ENCODE measurements at places on chromosomes 5 and 9.

- DNase-seq, result no peak
Measured at GRCh38 chr5:100903039-100903887, at the start of gene ST8SIA4. TSS of gene ST8SIA4 (minus strand) at chr5:100903282. CDS start at chr5:100902955, 327 bp downstream.

DNA sequence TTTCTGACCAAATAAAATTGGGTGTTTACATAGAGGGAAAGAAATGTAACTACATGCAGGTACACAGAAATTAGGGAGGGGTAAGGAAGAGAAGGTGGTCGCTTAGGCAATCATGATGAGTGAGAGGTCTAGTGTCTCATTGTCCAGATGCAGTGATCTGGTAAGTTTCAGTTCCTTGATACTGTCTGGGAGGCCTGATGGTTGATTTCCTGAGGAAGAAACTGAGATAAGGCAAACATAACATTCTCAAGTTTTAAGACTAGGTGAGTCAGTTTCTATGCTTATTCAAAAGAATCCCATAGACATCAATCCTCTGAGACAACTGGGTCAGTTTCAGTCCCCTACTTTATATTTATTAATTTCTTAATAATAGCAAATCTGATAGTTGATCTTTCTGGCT lies 843.3 kb upstream of the CDH10 start:
- no peak for DNase-seq

DNA sequence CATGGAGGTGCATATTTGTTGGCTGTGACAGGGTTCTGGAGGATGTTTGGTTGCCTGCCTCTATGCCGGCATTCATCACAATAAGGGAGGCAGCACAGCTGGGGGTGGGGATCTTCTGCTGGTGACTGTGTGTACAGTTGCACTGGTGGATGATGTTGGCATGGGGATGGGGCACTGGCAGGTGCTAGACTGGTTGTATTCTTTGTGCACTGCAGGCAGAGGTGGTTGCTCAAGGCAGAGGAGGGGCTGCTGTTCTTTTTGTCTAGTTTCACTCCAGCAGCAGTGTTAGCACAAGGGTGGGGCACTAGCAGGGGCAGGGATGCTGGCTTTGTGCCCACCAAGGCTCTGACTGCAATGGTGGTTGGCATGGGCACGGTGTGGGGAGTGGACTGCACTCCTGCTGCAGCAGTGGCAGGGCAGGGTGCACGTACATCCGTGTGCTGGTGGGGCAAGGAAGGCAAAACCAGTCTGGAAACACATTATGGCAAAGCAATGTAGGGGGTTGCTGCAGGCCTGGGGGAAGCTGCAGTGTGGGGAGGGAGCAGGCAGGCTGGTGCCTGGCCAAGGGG lies 69.3 kb downstream of the ISOC1 start:
- no peak for DNase-seq

DNA sequence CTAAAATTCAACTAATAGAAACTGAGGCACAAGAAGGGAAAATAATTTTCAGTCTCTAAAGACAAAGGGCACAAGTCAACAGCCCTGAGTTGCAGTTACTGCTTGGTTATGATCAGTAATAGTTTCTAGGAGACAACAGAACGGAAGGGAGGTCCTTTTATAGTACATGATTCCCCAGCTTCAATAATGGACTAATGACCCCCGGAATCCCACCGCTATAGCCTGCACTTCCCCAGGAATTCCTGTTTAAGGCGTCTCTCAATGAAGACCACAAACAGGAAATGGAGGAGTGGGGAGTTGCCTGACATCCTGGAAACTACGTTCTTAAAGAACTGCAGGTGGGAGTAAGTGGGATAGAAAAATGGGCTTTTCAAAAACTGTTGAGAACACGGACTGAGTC lies 60.6 kb downstream of the DIAPH1 start:
- DNase-seq, result no peak

GRCh38 chr9:86515221-86515620 lies 161.0 kb upstream of the TUT7 start:
- DNase-seq, result no peak

GRCh38 chr9:113581865-113582697 lies 118.6 kb downstream of the RGS3 start:
- DNase-seq, result no peak

- no peak for DNase-seq
Measured at GRCh38 chr5:174177531-174177930, 132.0 kb downstream of the NSG2 start.

DNA sequence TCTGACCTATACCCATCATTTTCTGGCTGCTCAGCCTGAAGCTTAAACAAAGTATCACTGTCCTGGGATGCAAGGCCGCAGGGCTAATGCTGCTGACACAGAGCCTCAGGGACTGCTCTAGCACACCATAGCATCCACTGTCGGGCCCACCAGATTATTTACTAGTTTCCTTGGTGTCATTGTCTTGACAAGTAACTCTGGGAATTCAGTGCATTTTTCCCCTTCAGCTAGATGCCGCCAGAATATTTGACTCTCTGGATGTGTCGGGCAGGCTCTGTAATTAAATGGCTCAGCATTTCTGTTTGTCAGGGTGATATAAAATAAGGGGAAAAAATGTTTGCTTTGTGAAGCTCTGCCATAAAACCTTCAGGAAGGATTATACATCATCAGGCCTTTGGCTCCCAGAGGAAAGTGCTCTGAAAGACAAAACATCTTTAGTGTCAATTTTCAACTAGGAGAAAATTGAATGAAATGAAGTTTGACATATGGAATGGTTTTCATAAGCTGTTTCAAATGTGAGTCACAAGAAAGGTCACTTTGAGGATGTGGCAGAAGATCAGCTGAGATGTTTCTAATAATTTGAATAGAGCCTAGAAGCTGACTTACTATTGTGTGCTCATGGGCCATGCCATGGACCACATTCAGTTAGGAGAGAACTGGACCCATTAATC lies 350.1 kb downstream of the TMEM232 start:
- no peak for DNase-seq

DNA sequence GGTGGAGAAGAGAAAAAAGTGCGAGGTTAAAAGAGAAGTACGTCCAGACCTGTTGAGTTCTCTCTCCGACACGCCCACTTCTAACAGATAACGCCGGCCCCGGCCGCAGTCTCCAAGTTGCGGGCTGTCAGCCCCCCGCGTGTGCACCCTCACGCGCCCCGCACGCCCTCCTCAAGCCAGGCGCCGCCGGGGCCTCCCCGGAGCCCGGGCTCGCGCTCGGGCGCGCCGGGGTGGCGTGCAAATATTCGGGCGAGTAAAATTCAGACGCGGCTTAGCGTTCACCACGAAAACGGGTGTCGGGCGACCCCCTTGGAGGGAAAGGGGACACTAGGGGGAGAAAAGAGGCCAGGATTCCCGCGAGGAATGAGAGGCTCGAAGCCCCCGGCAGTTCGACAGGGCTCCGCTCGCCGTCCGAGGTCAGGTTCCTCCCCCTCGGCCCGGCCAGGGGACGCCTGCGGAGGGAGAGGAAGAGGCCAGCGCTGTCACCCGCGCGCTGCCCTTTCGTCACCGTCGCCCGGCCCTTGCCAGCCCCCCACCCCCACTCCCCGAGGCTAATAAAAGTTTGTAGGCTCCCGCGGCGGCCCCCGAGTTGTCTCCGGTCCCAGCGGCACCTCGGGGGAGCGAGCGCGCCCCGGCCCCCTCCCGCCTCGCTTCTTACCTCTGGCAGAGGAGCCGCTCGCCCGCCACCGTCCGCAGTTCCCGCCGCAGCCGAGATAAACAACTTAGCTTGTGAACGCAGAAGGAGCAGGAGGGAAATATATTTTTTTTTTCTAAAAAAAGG lies 743 bp downstream of the NR3C1 start:
- no peak for DNase-seq

DNA sequence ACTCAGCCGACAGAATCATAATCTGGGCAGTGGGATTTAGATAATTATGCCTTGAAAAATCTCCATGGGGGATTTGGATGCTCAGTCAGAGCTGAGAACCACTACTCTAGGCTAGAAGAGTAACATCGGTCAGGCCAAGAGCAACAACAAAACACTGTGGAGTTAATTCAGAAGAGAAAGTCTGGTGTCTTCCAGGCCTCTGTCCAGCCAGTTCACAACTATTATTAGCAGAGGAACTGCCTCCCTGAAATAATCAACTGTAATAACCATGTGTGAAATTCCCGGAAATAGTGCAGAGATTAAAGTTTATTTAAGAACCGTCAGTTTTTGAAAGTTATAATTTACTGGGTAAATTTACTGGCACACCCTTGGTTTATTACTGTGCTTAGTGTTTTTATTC lies 8.2 kb upstream of the MARCHF3 start:
- no peak for DNase-seq

- DNase-seq, result peak; percentile 64
Measured at GRCh38 chr5:75050415-75050814, 1.9 kb downstream of the GCNT4 start.

- DNase-seq, result no peak
Measured at GRCh38 chr9:87107072-87107471, 159.8 kb upstream of the GAS1 start.

DNA sequence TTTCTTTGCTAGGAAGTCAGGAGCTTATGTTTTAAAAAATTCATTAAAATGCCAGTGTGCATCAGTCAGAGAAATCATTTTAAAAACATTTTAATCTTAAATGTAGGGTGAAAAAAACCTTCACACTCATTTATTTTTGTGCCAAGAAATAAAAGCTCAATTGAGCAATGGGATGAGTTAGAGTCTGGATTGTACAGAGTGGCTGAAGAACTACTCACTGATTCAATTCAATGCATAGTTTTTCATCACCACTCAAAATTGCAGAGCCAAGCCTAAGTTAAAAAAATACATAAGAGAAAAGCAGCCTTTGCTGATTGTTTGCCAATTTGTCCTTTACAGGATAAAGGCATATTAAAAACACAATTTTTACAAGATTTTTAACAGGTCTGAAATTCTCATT lies 168.2 kb upstream of the DMRTA1 start:
- DNase-seq, result no peak

DNA sequence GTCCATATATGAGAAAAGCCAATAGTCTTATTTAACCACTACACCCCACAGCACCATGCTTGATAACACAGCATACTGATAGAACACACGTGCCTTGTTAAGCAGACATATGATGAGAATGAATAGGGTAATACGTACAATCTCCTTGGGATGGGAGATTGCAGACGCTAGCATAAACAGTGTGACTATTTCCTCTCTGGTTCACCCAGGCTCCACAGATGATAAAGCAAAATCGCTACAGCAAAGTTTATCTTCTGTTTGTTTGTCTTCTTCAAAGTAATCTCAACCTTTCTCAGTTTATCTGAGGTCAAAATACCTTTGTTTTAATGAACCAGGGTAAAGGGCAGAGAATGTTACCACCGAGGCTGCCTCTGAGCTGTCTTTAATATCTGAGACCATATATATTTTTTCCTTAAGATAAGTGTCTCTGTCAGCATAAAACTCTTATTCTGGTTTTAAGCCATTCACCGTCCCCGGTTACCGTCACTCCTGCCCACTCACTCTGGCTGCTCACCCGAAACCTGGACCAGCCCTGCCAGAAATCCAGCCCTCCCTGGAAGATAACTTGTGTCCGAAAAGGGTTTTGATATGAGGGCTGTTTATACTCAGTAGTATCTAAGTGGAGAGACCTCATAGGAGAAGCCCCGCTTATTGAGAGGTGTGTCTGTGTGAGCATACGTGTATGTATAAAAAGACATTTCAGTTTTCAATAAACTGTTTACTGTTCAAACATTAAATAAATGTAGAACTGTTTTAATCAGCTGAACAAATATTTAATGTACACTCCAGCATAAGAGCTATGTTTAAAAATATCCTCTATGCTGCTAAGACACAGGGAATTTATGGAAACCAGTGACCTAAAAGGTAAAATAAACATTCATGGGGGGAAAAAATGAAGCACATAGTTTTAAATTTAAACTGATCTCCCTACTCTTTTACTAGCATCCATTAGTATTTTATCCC lies 465.4 kb downstream of the RASEF start:
- no peak for DNase-seq

GRCh38 chr9:76810377-76810957 lies 46.2 kb downstream of the PCA3 start:
- peak; percentile 70 for DNase-seq

GRCh38 chr9:91882627-91883026 lies 67.4 kb downstream of the ROR2 start:
- no peak for DNase-seq

DNA sequence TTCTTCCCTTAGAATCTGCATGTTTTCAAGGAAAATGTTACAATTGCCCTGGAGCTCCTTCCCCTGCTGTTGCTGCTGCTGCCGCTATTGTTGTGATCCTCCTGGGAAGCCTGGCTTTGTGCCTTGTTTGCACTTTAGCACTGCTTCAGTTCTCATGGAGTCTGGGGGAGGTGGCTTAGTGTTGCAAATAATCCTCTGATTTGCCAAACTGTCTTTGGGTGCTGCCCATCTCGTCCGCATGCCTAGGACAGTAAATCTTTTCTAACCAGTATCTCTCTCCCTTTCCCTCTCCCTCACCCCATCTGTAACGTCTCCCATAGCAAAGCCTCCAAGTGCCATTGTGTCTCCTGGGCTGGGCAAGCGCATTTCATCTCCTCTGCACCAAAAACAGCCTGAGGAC lies 30.3 kb downstream of the FAM240B start:
- no peak for DNase-seq

DNA sequence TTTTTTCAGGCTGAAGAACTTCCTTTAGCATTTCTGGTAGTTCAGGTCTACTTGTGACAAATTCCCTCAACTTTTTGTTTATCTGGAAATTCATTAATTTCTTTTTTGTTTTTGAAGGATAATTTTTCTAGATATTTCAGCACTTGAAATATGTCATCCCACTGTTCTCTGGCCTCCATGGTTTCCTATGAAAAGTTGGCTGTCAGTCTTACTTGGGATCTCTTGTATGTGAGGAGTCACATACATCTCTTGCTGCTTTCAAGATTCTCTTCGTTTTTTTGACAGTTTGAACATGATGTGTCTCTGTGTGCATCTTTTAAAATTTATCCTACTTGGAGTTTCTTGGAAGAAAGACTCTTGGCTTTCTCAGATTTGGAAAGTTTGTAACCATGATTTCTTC lies 79.5 kb downstream of the RIC1 start:
- DNase-seq, result no peak
